ENCODE measurements at places on chromosomes 11 and 22.

- H3K27ac ChIP-seq, result no peak overlapping the region
- H3K36me3 ChIP-seq, result no peaks in the 10 kb centered on the region
- H3K4me3 ChIP-seq, result no peak overlapping the region
- no peaks in the 10 kb centered on the region for H3K4me1 ChIP-seq
- H3K27me3 ChIP-seq, result peaks cover 7% of the 10 kb centered on the region
Observed at GRCh38 chr11:131682373-131683015, 312.1 kb downstream of the NTM start.

DNA sequence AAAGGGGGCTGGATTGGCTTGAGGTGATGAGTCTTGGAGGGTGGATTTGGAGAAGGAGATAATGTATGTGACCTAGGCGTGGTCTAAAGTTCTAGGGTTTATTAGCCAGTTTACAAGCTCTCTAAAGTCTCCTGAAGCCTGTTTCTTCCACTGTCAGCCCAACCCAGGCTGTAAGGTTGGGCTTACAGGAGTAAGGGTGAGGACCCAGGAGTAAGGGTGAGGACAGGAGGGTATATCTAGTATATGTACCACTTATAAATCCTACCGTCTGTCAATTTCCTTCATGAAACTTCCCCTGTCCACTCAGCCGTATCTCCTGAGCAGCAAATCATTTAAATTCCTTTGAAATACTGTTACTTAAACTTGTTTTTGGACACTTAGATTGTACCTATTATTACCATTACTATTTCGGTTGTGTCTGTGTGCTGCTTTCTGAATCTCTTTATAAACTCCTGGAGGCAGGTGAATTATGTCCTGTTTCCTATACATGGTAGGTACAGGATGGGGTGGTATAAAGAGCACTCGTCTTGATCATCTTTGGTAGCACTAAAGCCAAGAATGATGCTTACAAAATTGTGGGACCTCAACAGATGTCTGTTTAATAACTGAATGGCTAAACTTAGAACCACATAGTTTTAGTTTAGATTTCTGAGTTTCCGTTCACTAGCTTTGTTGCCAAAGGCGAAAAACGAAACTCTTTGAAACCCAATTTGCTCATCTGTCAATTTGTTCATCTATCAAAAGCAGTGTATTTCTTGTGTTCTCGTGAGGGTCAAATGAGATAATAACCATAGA is 192.0 kb downstream of the GRIK4 start:
- peaks cover 15% of the 10 kb centered on the region for H3K27me3 ChIP-seq
- H3K36me3 ChIP-seq, result peaks cover 24% of the 10 kb centered on the region
- H3K27ac ChIP-seq, result no peak overlapping the region

- H3K27ac ChIP-seq, result no peak overlapping the region
- H3K27me3 ChIP-seq, result no peaks in the 10 kb centered on the region
- no peaks in the 10 kb centered on the region for H3K4me1 ChIP-seq
- H3K36me3 ChIP-seq, result no peaks in the 10 kb centered on the region
- no peak overlapping the region for H3K4me3 ChIP-seq
Observed at GRCh38 chr11:76159983-76160661, 46.2 kb downstream of the WNT11 start.

- H3K36me3 ChIP-seq, result peaks cover 22% of the 10 kb centered on the region
- DNase-seq, result no peak
- no peak overlapping the region for H3K4me3 ChIP-seq
- no peaks in the 10 kb centered on the region for H3K4me1 ChIP-seq
- H3K27me3 ChIP-seq, result no peaks in the 10 kb centered on the region
Observed at GRCh38 chr22:47107431-47107830, 345.0 kb downstream of the TBC1D22A start.

DNA sequence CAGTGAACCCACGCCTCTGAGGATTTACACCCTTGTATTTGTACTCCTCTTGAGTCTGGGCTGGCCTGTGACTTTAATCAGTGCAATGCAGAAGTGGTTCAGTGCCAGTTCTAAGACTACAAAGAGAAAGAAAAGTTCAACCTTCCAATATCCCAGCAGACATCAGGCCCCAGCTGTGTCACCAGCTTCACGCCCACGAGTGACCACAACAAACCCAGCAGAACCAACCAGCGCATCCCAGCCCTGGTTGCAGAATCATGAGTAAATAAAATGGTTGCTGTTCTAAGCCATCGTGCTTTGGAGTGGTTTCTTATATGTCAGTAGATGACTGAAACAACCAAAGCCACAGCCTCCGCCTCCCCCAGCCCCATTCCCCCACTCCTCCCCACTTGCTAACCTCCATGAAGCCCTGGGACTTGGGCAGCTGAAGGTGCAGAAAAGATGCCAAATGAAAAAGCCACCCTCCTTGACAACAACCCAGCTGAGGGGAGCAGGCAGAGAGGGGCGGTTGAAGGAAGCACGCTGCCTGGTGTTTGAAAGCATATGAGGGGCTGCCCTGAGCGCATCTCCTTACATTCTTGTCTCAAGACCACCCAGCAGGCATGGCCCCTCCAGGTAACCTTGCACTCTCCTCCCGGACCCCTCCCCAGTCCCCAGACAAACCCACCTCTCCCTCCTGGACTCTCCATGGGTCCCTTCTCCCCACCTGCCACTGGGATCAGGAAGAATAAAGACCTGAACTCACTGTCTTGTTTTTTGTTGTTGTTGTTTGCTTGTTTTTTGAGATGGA is 20.9 kb downstream of the TSKU start:
- peak; percentile 51 for DNase-seq
- no peaks in the 10 kb centered on the region for H3K36me3 ChIP-seq
- H3K27me3 ChIP-seq, result no peaks in the 10 kb centered on the region
- no peak overlapping the region for H3K27ac ChIP-seq
- H3K4me3 ChIP-seq, result peak overlapping the region; percentile 13

Data from naive thymus-derived CD8-positive, alpha-beta T cell (primary cell).